GM04504 (cell line): ENCODE measurements at places on chromosomes 2 and 18.

DNA sequence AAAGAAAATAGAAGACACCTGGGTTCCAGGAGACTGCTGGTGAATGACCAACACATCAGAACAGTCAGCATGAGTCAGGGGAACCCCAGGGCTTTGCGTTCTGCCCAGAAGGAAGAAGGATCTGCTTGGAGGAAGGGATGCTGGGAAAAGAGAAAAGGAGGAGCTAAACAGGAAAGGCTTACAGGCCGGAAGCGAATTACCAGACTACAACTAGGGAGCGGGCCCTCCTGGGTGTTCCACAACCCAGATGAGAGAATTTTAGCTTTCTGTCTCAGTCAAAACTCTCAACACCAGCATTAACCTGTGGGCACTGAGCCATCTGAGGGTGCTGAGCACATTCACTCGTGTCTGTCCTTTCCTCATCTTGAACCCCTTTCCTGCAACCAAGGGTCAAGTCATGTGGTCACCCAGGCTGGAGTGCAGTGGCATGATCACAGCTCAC lies 19.2 kb downstream of the CDC42EP3 start:
- DNase-seq, result peak; percentile 91

- DNase-seq, result no peak
Observed at GRCh38 chr2:16828828-16829160, 163.2 kb upstream of the CYRIA start.

- peak; percentile 93 for DNase-seq
Observed at GRCh38 chr2:74887445-74887951, 53.6 kb downstream of the HK2 start.

GRCh38 chr2:112109278-112109677 lies 28.9 kb upstream of the FBLN7 start:
- no peak for DNase-seq

- peak; percentile 8 for DNase-seq
Observed at GRCh38 chr18:27996801-27997272, 180.1 kb downstream of the CDH2 start.

DNA sequence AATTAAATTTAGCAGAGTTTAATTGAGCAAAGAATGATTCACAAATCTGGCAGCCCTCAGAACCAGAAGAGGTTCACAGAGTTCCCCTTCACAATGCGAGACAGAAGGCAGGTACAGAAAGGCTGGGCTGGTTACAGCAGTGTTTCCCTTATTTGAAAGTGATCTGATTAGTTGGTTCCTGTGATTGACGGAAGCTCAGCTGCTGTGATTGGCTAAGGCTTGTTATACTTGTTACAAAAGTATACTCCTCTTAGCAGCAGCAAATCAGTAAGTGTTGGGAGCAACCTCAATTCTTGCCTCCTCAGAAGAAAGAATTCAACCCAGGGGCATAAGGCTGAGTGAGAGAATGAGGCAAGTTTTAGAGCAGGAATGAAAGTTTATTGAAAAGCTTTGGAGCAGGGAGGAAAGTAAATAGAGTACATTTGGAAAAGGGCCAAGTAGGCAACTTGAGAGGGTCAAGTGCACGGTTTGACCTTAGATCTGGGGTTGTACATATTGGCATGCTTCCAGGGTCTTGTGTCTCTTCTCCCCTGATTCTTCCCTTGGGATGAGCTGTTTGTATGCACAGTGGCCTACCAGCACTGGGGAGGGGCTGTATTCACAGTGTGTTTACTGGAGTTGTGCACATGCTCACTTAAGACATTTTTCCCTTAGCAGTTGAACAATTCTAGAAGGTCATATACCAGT lies 431.8 kb upstream of the RAB12 start:
- DNase-seq, result no peak

- peak; percentile 76 for DNase-seq
Observed at GRCh38 chr2:119820275-119820674, 60.6 kb downstream of the PTPN4 start.

- DNase-seq, result no peak
Observed at GRCh38 chr2:170930131-170930990, 1.3 kb downstream of the GORASP2 start.

- DNase-seq, result no peak
Observed at GRCh38 chr2:229562472-229563127, 151.8 kb downstream of the DNER start.

DNA sequence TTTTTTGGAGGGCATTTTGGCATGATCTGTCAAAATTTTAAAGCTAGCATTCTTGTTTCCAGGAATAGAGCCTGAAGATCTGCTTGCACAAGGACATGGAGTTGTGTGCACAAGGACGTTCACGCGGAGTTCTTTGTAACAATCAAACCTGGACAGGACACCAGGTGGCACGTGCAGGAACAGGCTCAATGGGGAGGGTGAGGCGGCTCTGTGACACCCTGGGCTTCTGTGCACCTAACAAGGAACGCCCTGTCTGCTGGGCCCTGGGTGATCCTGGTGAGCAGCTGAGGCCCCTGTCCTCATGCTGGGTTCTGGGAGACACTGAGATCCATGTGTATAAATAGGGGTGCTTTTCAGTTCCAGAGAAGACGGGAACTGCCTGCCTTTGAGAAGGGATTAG lies 93.1 kb upstream of the PXDN start:
- no peak for DNase-seq

DNA sequence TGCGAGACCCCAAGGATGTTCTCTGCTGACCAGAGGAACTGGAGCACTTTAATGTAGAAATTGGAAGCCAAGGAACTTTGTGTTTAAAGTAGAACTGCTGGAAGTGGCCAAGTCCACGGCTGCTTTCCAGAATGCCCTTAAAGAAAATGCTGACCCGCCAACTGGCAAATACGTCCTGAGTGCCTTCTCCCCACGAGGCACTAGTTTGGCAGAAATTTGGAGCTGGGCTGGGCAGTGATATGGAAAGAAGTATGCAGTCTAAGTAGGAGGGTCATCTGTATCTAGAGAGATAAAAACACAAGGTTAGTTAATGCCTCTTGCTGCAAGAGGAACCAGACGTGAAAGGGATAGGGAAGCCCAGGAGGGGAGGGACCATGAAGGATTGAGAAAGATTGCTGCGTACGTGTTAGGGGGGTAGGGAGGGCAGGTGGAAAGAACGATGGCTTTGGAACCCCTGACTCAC lies 59.3 kb upstream of the RFX8 start:
- DNase-seq, result no peak

DNA sequence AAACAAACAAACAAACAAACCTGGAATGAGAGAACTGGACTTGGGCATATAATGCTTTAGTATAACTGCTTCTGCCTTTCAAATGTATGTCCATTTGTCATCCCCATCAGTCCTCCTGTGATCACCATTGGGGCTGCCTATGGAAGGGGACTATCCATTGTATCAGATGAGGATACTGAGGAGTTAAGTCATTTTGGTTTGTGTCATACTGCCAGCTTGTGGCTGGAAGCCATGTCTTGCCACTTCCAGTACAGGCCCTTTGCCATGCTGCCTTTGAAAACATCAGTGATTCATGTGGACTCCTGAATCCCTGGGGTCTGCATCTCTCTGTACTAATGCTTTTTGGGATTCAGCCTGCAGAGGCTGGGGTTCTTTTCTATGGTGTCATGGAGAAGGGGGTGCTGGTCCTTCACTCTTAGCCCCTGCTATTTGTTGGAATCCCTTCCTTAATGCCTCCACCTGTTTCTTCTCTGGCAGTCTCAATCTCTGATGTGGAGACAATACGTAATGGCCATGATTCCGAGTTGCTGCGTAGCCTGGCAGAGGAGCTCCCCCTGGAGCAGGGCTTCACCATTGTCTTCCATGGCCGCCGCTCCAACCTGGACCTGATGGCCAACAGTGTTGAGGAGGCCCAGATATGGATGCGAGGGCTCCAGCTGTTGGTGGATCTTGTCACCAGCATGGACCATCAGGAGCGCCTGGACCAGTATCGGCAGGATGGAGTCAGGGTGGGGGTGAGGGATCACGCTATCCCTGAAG lies 10.6 kb downstream of the PLCD4 start:
- no peak for DNase-seq

DNA sequence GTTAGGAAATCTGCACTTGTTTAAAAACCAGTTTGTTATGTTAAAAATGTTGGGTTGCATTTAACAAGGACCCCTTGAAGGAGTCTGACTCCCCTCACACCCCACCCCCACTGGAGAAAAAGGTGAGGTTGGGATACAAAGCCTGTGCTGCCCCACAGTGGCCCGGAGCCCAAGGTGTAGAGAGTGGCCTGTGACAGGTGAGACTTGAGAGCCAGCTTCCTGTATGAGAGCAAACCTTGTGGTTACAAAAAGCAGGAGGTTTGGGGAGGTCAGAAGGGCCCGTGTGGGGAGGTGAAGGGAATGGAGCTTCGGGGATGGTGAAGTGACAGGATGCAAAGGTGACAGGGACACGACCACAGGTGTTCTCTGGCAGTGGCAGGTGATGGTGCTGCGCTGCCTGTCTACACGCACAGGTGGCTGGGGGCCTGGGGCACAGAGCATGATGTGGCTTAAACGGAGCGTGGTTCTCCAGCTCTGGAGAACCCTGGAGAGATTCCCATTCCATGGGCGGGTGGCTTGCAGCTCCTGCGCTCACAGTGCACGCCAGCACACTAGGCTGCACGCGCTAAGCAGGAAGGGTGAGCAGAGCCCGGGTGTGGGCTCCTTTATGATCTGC lies 29.0 kb downstream of the IMPA2 start:
- DNase-seq, result no peak

DNA sequence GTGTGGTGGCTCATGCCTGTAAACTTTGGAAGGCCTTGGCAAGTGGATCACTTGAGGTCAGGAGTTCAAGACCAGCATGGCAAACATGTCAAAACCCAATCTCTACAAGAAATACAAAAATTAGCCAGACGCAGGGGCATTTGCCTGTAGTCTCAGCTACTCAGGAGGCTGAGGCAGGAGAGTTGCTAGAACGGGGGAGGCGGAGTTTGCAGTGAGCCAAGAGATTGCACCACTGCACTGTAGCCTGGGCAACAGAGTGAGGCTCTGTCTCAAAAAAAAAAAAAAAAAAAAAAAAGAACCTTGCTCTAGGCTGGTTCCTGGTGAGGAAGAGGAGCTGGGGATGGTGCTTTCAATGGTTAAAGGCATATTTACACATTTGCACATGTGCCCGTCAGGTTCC lies 129.4 kb downstream of the LYPD6B start:
- no peak for DNase-seq

GRCh38 chr2:56314796-56315195 lies 131.0 kb downstream of the CCDC85A start:
- DNase-seq, result peak; percentile 21

- no peak for DNase-seq
Observed at GRCh38 chr2:9767656-9768281, 75.5 kb upstream of the TAF1B start.

DNA sequence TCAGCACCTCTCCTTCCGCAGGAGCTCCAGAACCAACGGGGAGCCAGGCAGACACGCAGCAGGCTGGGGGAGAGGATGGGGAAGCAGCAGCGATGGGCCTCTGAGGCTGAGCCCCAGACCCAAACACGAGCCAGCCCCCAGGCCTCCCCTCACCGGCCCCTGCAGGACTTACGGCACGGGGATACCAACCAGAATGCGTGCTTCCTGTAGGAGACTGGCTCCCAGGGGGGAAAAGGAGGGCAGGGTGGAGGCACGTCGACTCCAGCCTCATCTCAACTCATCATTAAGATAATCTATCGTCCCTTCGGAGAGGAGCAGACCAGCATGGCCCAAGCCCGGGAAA lies 495.1 kb upstream of the MYT1L start:
- DNase-seq, result no peak
